ENCODE measurements at places on chromosomes 2 and 18. TPM values are rescaled to one million over a fixed set of nuclear protein-coding genes. Genes with fewer than 3 reads are reported as not detected.

GRCh38 chr2:15456352-15456751 lies 104.8 kb downstream of the NBAS start:
- no peak for DNase-seq

- DNase-seq = no peak
Observed at GRCh38 chr2:9145109-9145751, 61.4 kb upstream of the ASAP2 start.

- DNase-seq = peak; percentile 41
Observed at GRCh38 chr2:71801969-71802368, 345.7 kb downstream of the CYP26B1 start.

Gene SERPINB11
- not detected for total RNA-seq

DNA sequence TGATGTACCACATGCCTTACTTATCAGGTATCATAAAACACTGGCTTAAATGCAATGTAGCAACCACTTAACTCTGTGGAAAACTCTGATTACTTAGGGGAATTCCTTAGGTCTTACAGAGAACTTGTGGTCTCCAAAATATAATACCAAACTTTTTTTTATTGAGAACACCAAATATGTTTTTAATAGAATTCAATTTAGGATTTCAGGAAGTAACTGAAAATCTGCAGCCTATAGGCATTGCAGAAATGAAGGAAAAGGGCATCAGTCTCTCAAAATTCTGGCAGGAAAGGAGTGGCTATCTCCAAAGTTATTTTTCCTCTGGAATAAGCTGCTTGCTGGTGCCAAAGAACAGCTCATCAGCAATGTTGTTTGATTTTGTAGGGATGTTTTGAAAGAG lies 105.3 kb upstream of the UGP2 start:
- DNase-seq = no peak

GRCh38 chr2:166334805-166335204 lies 40.9 kb downstream of the SCN9A start:
- no peak for DNase-seq

GRCh38 chr2:43269074-43269572 lies 42.7 kb upstream of the ZFP36L2 start:
- DNase-seq = no peak

DNA sequence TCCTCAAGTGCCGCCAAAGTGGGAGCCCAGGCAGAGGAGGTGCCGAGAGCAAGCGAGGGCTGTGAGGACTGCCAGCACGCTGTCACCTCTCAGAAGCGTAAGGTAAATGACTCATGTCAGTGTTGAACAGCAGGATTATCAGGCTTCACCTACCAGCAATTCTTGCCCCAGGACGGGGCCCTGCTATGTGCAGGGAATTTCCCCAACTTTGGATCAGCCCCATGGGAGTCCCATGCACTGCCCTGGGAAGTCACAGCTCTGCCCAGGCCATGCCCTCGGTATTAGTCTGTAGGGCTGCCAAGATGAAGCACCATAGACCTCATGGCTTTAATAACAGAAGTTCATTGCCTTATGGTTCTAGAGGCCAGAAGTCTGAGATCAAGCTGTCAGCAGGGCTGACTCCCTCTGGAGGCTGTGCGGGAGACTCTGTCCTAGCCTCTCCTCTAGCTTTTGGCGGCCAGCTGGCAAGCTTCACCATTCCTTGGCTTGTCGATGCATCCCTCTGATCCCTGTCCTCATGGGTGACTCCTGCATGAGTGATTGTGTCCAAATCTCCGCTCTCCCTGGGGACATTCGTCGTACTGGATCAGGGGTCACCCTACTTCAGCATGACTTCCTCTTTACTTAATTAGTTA lies 55.9 kb downstream of the TRPM8 start:
- no peak for DNase-seq

GRCh38 chr18:6997808-6998207 lies 119.8 kb downstream of the LAMA1 start:
- DNase-seq = no peak

GRCh38 chr2:69723791-69724190 lies 18.1 kb upstream of the ANXA4 start:
- no peak for DNase-seq

GRCh38 chr2:222336442-222336841 lies 37.6 kb upstream of the PAX3 start:
- no peak for DNase-seq

Gene TLX2
- total RNA-seq = 0.21 TPM

DNA sequence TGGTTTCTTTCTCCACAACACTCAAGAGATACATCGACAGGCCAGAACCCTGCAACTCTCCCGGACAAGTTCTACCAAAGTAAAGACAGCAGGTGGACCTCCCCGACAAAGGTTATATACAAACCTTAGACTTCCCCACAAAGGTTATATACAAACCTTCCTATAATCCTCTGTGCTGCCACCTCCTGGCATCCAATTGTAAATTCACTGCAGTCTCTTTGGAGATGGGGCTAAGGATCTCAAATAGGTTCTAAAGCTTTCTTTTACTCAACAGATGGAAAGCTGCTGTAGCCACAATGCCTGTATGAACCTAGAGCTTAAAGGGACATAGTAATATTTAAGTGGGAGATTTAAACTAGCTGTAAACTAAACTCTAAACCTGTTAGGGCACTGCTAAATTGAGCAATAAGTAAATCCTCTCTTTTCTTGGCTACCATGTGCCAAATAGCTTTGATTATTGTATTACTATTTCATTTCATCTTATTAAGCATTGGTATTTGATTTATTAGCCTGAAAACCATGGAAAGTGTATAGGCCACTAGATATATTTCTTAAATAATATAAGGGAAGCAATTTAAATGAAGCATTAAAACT lies 9.8 kb upstream of the MREG start:
- peak; percentile 72 for DNase-seq

Gene IL1RL1
- 0.26 TPM for total RNA-seq

DNA sequence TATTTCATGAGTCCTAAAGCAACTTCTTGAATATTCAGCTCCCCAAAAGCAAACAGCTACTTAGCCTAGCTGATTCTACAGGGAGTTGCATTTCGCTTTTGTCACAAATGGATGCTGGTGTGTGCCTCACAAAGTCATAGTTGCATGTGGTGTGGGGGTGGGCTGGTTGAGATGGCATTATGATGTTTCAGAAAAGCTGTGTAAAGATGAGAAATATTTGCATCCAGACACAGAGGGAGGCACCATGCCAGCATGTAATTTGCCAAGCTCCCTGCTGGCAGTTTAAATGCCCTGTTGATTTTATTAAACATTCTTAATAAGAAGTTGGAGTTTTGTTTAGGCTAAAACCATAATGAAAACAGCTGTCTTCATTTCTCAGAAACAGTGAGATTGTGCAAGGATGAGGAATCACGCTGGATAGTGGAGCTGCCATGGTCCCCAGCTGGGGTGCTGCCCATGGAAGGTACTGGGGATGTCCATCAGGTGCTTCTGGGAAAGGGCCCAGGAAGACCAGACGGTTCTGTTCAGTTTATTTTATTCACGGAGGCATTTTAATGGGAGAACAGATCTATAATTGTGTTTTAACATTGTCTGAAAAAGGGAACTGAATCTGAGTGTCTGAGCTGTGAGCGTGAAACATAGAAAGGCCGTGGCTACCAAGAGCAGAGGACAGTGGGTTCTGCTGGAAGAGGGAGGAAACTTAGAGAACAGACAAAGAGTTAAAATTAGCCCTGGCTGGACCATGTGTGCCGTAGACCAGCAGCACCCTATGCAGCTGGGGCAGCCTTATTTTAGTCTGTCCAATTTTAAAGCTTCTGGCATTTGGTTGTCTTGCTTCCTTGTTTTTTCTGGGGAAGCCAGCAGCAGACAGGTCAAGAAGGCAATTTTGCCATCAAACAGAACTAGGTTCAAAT lies 177.1 kb downstream of the FAM210A start:
- DNase-seq = no peak

DNA sequence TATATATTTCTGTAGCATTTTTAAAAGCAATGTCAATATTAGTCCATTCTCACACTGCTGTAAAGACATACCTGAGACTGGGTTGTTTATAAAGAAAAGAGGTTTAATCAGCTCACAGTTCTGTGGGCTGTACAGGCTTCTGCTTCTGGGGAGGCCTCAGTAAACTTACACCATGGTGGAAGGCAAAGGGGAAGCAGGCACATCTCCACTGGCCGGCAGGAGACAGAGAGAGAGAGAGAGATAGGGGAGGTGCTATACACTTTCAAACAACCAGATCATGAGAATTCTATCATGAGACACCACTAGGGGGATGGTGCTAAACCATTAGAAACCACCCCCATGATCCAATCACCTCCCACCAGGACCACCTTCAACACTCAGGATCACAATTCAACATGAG lies 43.1 kb downstream of the CHMP3 start:
- peak; percentile 32 for DNase-seq

DNA sequence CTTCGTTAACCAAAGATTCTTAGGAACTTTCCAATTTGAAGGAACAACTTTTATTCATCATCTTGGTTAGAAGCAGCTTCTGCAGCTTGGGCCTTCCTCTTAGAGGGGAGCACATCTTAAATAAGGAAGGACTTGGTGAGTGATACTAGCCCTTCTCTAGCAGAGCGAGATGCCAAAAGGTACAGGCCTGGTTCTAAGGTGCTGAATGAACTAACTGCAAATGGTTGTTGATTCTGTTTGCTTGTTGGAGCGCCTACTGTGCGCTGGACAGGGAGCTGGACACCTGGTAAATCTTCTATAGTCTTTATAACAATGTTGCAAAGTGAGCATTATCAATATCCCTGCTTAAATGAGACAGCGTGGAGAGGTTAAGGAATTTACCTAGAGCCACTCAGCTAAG lies 127.1 kb downstream of the MYCN start:
- no peak for DNase-seq

GRCh38 chr18:66833646-66834045 lies 229.8 kb upstream of the CDH19 start:
- no peak for DNase-seq

GRCh38 chr2:167579826-167580225 lies 667.6 kb downstream of the STK39 start:
- DNase-seq = no peak

Gene DNAJC5G
- total RNA-seq = not detected

Gene KCTD1
- 4.2 TPM for total RNA-seq

DNA sequence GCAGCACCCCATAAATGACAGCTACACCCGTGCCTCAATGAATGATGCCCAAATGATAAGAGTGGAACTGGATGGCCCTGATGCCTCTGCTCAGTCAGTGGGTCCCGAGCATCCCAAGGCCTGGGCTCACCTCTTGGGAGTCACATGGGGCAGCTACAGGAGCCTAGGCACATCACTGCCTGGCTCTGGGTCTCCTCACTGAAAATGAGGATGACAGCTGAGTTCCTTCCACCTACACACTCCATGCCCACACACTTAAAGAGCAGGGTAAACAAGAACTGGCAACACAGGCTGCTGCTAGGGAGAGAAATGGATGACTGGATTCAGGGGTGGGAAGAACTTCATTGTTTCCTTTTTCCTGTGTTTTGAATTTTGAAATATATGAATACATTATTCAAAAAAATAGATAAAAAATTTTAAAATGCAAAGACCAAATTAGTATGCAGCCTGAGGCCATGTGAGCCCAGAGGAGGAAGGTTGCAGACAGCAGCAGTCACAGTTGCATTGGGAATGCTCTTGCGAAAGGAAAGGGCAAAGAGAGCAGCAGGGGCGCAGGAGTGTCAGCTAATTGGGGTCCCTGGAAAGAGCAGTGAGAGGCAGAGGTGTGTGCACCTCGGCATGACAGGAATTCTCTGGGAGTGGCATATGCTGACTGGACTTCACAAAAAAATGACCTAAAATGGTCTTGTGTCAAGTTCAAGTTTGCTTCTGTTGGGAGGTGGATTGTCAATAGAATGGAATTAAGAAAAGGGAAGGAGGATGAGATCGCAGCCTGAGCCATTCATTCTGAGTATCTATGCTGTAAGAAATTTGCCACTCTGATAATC lies 327.1 kb downstream of the CELF4 start:
- DNase-seq = no peak

GRCh38 chr2:45207101-45207500 lies 197.8 kb upstream of the SIX2 start:
- no peak for DNase-seq

DNA sequence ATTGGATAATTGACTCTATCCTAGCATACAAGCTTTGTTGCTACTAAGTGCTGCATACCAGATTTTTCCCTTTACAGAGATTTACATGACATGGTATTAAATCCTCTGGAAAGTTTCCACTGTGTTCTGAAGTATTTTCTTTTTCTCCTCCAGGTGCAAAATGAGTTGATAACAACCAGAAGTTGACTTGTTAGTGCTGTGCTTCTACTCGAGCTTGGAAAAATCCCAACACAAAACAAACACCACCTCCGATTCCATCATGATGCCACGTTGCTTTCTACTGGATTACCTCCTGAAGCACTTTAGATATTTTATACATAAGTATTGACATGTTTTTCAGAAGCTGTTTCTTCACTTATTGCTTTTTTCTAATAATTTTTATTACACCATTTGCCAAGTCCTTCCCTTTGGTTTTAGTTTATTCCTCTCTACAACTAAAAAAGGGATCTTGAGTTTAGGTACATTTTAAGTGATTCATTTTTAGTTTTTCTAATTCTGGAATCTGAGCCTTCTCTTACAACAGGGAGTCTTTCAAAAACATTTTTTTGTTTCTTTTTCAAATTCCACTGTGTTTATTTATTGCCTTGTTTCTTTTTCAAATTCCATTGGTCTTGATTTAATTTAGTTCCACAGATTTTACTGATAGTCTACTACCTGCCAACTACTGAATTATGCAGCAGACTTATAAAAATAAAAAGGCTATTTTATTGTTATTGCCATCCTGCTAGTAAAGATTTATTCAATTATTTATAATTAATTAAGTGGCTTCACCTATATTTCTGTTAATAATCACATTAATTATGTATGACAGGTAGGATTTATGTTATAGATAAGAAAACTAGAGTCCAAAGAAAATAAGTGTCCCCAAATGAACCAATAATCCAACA lies 143.4 kb downstream of the PPP1R1C start:
- no peak for DNase-seq

- DNase-seq = no peak
Observed at GRCh38 chr2:37982847-37983246, 57.8 kb downstream of the RMDN2 start.

DNA sequence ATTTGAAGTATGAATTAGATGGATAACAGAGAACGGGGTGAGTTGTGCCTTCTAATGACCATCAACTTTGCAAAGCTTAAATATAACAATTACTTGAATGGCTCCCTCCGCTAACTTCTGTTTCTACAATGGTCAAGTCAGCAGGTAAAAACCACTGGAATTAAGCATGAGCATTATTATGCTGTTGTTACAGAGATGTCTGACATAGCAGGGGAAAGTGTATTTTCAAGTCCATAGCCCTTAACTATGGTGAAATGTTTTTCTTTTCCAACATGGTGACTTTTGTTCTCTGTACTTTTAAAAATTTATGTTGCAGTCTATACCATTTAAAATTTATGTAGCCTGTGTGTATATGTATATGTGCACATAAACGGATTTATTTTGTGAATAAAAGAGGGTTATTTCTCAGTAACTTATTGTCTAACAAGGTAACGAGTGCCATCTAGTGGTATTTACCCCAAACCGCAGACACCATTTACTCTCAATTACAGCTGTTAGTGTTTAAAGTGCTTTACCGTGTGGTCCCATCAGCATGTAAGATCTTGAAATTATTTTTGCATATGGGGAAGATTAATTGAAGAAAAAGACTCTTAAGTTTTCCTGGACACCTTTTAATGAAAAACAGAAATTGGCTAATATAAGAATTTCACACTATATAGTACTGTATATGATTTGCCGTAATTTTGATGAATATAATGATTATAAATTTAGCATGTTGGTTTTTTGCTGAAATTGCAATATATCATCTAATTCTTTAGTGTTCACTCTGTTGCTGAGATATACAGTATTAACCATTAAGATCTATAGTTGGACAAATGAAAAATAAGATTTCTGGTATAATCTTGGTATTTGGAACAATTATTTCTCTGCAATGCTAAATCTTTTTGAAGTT lies 78.2 kb downstream of the UBE2E3 start:
- DNase-seq = peak; percentile 50

Gene NRBP1
- 74.3 TPM for total RNA-seq
